Neural crest cell (in vitro differentiated cells): ENCODE measurements at places on chromosomes 6 and 20. TPM values are rescaled to one million over a fixed set of nuclear protein-coding genes. Genes with fewer than 3 reads are reported as not detected.
A peak's percentile ranks its signal among the peaks of the same experiment; 100 is the strongest.

Gene NOP56
- 517 and 547 TPM in 2 replicates for total RNA-seq

Gene AFG1L
- 8.2 and 9.8 TPM in 2 replicates for total RNA-seq

Gene PRKN
- total RNA-seq, result 2.0 and 3.2 TPM in 2 replicates

Gene ANKRD66
- not detected in 2 replicates for total RNA-seq

- no peak overlapping the region for H3K27ac ChIP-seq
- no peak overlapping the region for H3K4me3 ChIP-seq
- H3K27me3 ChIP-seq, result no peaks in the 10 kb centered on the region
- peaks cover 3% of the 10 kb centered on the region for H3K36me3 ChIP-seq
Measured at GRCh38 chr6:141209890-141210289, 922.8 kb upstream of the GJE1 start.

DNA sequence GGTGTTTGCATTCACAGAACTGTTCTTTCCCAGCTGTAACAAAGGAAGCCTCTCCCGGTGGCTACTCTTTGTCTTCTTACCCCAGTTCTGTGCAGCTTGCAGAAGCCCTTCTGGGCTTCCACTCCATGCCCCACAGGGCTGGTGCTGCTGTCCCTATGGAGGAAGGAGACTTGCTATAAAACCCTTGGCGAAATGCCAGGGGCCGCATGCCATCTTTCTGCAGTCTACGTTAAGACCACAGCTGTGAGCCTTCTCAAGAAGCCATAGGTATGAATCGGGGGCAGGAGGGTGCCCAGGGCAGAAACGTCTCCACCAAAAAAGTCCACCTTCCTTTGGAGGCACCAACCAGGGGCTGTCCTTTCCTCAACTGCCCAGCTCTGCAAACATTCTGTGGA is 60.7 kb downstream of the PRND start:
- no peaks in the 10 kb centered on the region for H3K4me1 ChIP-seq
- no peaks in the 10 kb centered on the region for H3K27me3 ChIP-seq
- peaks cover 24% of the 10 kb centered on the region for H3K36me3 ChIP-seq

DNA sequence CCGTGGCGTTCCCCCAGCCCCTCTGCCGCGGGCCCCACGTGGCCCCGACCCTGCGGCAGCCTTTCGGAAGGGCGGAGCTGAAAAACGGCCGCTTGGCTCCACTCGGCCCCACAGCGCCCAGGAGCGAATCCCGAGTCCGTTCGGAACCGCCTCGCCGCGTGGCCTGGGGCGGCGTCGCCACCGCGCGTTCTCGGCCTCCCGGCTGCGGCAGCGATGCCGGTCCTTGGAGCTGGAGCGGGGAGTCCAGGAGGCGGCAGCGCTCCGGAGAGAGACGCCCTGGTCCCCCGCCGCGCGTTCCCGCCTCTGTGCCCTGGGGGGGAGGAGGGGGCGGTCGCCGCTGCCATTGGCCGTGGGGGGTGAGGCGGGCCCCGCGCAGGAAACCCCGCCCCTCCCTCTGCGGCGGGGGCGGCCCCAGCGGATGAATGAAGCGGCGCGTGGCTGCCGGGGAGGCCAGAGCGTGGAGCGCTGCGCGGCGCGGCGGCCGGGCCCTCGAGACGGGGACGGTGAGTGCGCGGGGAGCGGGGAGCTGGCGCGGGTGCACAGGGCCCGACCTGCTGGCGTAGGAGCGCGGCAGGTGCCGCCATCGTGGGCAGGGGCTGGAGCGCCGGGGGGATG is at the start of gene SLCO4A1:
Gene SLCO4A1 (plus strand): TSS at position 453 of the 615 bp plus-strand sequence. CDS start 13,952 bp downstream, outside the sequence.
- peaks cover 74% of the 10 kb centered on the region for H3K27me3 ChIP-seq
- no peaks in the 10 kb centered on the region for H3K36me3 ChIP-seq
- peak; percentile 50 for DNase-seq
- peaks cover 12% of the 10 kb centered on the region for H3K4me1 ChIP-seq

DNA sequence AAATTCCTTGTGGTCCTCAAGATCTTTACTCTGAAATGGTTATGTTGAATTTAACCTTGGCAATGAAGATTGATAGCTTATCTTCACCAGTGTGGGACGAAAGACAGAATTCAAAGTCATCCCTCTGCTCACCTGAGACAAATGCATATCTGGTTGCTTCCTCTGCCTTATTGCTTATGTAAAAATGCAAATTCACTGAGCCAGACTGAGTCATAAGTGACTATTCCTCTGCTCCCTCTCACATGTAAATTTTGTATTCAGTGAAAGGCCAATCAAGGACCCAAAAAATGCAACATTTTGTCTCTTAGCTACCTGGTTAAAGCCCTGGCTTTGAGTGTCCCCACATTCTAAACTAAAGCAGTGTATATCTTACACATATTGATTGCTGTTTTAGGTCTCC is 593.1 kb upstream of the GJE1 start:
- H3K4me3 ChIP-seq, result no peak overlapping the region
- DNase-seq, result no peak
- H3K4me1 ChIP-seq, result peaks cover 10% of the 10 kb centered on the region
- H3K27ac ChIP-seq, result no peak overlapping the region
- no peaks in the 10 kb centered on the region for H3K36me3 ChIP-seq
- no peaks in the 10 kb centered on the region for H3K27me3 ChIP-seq

GRCh38 chr6:134147034-134147533 is 94.7 kb upstream of the SLC2A12 start:
- peaks cover 5% of the 10 kb centered on the region for H3K4me1 ChIP-seq
- H3K36me3 ChIP-seq, result no peaks in the 10 kb centered on the region
- H3K27ac ChIP-seq, result no peak overlapping the region
- no peak overlapping the region for H3K4me3 ChIP-seq
- H3K27me3 ChIP-seq, result no peaks in the 10 kb centered on the region
